ENCODE measurements at places on chromosomes 1 and 21. TPM values are rescaled to one million over a fixed set of nuclear protein-coding genes. Genes with fewer than 3 reads are reported as not detected.

ANKRD34A gene
- not detected for total RNA-seq

CD244 gene
- not detected for total RNA-seq

ADAMTS4 gene
- total RNA-seq: under 0.01 TPM

SLC45A3 gene
- total RNA-seq: 3.4 TPM

NBPF15 gene
- 23.4 TPM for total RNA-seq

DLGAP3 gene
- total RNA-seq: not detected

HENMT1 gene
- 1.5 TPM for total RNA-seq

WNT3A gene
- not detected for total RNA-seq

LCE4A gene
- total RNA-seq: not detected

MSH4 gene
- 0.21 TPM for total RNA-seq

GJB3 gene
- total RNA-seq: 160 TPM

CBS gene
- total RNA-seq: 58.4 TPM

RAB3B gene
- total RNA-seq: 9.2 TPM

RYR2 gene
- not detected for total RNA-seq

LAMC1 gene
- 146 TPM for total RNA-seq

ARHGEF16 gene
- 34.1 TPM for total RNA-seq

TMPRSS15 gene
- total RNA-seq: not detected

GBP4 gene
- total RNA-seq: not detected

DNASE2B gene
- not detected for total RNA-seq

RBP7 gene
- 1.7 TPM for total RNA-seq

OR2L8 gene
- total RNA-seq: not detected

FCER1G gene
- not detected for total RNA-seq

KRTAP19-1 gene
- not detected for total RNA-seq

MRPS6 gene
- total RNA-seq: 6.7 TPM

EDN2 gene
- 14.5 TPM for total RNA-seq

EDARADD gene
- total RNA-seq: 3.1 TPM

PRDM2 gene
- total RNA-seq: 4.6 TPM

KRTAP22-1 gene
- not detected for total RNA-seq

FCER1A gene
- not detected for total RNA-seq
